Renal cortex interstitium (tissue), 15 donors: ENCODE measurements at places on chromosomes 3 and 15.

GRCh38 chr3:31275038-31275572 lies 257.6 kb upstream of the STT3B start:
- DNase-seq: no peak

- DNase-seq: no peak
These were observed 432.2 kb upstream of the LMCD1 start for GRCh38 chr3:8069471-8069870.

- no peak for DNase-seq
These were observed 569.0 kb downstream of the TUSC7 start for GRCh38 chr3:117278424-117279190.

DNA sequence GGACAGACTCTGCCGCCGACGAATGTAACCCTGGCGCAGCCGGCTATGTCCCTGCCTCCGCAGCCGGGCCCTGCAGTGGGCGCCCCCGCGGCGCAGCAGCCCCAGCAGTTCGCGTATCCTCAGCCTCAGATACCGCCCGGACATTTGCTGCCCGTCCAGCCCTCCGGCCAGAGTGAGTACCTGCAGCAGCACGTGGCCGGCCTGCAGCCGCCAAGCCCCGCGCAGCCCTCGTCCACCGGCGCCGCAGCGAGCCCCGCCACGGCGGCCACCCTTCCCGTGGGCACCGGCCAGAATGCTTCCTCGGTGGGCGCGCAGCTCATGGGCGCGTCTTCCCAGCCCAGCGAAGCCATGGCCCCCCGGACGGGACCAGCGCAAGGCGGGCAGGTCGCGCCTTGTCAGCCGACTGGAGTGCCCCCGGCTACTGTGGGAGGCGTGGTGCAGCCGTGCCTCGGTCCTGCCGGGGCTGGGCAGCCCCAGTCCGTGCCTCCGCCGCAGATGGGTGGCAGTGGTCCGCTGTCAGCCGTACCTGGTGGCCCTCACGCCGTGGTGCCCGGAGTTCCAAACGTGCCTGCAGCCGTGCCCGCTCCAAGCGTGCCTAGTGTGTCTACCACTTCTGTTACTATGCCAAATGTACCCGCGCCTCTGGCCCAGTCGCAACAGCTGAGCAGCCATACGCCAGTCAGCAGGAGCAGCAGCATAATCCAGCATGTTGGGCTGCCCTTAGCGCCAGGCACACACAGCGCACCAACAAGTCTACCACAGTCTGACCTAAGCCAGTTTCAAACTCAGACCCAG lies 2.4 kb downstream of the TSC22D2 start:
- DNase-seq: no peak

DNA sequence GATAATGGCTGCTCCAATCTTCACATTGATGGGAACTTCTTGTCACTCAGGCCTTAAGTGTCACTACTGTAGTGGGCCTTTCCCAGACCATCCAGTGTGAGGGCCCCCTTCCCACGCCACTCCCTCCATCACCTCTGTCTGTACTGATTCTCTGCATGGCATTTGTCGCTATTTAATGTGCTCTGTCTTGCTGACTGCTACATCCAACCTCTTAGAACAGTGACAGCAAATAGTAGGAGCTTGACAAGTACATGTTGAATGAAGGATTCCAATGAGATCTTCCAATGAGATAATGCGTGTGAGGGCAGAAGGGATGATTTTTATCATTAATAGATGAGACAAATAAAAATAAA lies 5.6 kb upstream of the CCR9 start:
- DNase-seq: no peak

DNA sequence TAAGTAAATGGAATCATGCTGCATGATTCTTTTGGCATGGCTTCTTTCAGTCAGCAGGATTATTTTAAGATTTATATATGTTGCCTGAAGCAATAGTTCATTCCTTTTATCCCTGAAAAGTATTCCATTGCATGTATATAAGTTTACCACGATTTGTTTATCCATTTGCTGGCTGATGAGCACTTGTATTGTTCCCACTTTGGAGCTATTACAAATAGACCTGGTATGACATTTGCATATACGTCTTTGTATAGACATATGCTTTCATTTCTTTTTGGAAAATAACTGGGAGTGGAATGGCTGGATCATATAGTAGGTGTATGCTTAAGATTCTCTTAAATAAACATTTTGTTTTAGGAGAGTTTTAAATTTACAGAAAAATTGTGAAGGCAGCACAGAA lies 79.3 kb upstream of the CBLB start:
- no peak for DNase-seq

GRCh38 chr3:37308247-37308646 lies 133.9 kb upstream of the LRRFIP2 start:
- DNase-seq: no peak

DNA sequence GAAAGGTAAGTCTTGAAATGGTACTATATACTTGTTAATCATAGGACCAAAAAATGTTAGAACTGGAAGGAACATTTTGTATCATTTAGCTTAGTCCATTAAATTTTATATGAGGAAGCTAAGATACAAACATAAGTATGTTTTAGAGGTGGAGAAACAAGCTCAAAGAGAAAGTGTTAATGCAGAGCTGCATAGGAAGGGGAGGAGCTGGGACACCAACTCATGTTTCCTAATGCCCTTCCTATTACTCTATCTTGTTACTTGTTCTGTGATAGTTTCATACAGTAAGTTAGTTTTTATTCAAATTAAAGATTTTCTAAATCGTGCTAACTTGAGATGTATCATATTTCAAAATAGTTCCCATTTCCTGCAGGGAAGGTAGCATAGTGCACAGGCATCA lies 7.4 kb downstream of the SLC35A5 start:
- no peak for DNase-seq

DNA sequence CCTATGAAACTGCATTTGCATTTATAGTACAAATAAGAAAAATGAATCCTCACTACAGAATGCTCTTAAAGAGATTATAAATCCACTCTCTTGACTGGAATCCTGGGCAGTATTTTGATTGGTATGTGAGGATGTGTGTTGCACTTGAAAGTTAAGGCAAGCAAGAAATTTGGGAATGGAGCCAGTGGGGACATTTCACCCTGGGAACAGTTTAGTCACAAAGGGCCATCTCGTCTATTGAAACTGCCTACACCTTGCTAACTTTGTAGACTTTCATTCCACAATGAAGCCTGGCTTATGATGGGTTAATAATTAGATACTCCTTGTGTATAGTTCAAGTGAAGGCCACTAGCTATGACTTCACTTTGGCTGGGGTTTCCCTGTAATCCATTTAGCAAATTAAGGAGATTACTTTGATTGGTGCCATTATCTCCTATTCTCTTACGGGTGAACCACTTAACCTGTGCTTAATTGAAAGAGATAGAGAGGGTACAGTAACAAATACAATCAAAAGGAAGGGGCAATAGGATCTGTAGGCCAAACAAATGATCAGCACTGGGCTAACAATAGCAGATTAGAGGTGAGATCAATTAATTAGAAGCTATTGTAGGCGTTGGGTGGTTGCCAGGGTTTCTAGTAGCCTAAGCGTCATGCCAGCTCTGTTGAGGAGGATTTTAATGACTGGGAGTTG lies 146.9 kb upstream of the RARB start:
- no peak for DNase-seq

DNA sequence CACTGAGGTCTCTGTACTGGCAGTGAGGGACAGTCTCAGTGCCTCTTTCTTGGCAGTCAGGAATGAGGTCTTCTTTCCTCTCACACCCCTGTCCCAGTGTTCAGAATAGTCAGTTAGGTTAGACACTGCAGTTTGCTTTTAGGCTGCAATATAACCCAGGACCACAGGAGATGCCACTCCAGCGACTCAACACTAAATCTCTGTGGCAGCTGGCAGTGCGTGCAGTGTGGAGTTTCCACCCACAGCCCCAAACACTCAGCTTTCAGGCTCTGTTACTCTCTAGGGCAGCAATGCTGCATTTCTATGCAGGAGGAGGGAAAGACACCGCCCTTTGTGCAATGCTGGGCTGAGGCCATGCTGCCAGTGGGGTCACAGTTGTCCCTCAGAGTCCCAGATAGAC lies 150.2 kb upstream of the SUCLG2 start:
- DNase-seq: no peak

- DNase-seq: no peak
These were observed 217.4 kb upstream of the CD96 start for GRCh38 chr3:111324645-111325044.

DNA sequence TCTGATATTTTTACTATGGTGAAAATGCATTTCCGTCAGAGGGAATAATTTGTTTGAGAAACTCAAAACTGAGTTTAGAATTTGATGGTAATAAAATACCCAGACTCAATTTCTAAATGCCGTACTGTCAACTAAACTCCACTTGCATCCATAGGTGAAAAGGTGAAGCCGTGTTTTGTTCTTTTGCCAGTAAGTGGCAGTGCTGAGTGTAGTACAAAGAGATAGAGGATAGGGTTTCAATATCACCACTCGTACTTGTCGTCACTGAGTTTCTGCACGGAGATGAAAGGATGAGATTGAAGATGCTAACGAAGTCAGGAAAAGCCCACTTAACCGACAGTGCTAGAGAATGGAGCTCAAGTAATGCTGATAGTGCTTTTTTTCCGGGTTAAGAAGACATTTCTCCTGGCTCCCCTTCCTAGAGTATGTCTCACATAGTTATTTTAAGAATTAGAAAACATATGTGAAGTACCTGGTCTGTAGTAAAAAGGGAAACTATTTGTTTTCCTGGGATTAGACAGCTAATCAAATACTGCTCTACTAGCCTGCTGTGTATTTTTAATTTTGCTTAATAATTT lies 345.1 kb downstream of the IL5RA start:
- peak; percentile 24 for DNase-seq

DNA sequence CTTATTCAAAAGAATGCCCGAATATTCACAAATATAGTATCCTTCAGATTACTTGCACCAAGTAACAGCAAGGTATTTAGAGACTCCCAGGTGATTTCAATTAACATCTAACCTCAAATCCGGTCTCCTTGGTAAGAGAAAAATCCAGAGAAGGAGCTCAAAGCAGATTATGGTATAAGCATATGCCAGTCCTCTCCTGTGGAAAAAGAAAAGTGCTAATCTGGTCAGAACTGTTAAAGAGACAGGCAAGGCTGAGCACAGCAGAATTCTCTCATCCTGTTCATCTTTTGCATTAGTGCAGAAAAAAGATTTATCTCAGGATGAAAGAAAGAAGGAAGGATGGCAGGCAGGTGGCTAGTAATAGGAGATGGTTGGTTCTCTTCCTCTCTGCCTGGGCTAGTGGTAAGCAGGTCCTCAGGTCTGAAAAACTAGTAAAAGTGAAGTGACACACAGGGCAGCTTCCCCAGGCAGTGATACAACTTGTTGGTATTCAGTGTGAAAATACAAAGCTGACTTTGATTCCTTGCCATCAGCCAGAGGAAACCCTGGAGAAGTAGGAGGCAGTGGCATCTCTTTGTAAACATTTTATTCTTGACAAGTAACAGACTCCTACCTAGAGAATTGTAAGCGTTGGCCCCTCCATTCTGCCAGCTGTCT lies 14.2 kb downstream of the ATXN7 start:
- no peak for DNase-seq

DNA sequence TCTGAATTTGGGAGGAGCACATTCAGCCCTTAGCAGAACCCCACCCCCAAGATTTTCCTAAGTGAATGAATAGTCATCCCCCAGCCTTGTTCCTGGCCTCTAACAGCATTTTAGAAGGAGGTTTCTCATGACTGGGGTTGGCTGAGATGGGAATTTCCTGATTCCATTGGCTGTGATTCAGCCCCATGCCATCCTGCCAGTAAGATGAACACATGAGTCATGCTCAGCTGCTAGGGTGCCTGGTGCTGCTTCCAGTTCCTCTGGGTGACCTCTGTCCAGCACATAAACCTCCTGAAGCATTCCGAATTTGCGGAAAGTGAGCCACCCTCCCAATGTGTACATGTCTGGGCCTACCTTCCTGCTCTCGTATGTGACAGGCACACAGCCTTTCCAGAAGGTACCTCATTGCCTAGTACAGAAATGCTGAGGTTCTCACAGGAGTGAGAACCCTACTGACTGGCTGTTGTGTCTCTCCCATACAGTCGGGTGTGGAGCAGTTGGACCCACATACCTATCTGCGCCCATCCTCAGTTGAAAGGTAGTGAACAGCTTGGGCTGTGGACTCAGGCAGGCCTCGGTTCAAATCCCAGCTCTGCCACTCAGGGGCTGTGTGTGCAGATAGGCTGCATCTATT lies 91.7 kb downstream of the APBA2 start:
- DNase-seq: no peak

DNA sequence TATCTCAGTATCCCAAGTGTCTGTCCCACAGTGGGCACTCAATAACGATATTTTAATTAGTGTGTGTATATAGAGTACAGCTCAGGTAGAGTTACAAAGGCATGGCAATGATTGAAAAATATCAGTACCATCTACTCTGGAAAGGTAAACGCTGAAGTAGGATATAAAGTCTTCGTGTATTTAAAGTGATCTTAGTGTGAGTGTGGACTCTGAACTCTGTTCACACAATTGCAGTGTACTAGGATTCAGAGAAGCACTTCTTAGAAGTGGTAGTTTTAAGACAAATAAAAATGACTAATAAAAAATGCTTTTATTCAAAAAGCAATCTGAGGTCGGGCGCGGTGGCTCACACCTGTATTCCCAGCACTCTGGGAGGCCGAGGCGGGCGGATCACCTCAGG lies 62.9 kb upstream of the RAP2B start:
- no peak for DNase-seq

- no peak for DNase-seq
These were observed 8.3 kb downstream of the LRRC2 start for GRCh38 chr3:46557814-46558183.

GRCh38 chr3:42473083-42473932 lies 29.1 kb upstream of the VIPR1 start:
- no peak for DNase-seq

GRCh38 chr3:114660124-114660523 lies 366.3 kb downstream of the TIGIT start:
- peak; percentile 26 for DNase-seq

DNA sequence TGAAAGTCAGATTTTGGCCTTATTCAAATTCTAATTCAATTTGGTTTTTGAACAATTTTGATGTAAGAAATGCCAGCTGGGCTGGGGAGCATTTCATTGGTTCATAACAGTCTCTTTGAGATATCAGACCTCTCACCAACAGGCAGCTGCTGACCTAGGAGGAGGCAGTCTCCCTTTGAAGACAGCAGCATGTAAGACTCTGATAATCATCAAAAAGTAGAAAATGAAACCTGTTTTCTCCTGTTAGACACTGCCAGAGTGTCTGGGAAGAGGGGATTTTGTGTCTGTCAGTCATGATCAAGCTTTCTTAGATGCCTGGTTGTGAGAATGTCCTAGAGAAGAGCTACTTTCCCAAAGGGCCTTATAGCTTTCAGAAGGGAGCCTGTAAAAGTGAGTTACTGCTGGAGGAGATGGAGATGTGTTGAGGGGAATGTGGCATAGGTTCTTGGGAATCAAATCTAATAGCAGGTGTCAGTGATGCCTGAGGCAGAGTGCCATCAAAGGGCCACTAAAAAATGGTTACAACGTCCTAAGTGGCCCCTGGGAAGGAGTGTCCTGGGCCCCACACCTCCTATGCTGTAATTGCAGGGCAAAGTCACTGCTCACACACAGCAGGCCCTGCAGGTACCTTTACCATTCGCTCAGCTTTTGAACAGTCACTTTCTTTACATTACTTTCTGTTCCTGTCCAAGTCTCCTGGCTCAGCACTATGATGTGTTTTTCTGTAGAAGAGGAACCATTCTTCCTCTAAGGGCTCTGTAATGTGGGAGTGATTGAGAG lies 43.1 kb downstream of the FSTL1 start:
- DNase-seq: no peak

GRCh38 chr15:94206463-94207167 lies 24.7 kb upstream of the MCTP2 start:
- DNase-seq: no peak
